ENCODE measurements at places on chromosomes 7 and 10.

GRCh38 chr10:88500656-88501055 lies 82.5 kb downstream of the RNLS start:
- no peak overlapping the region for H3K27ac ChIP-seq
- no peak overlapping the region for H3K4me3 ChIP-seq
- no peak for DNase-seq
- H3K4me1 ChIP-seq: no peaks in the 10 kb centered on the region
- no peaks in the 10 kb centered on the region for H3K27me3 ChIP-seq

- no peak overlapping the region for H3K27ac ChIP-seq
- H3K27me3 ChIP-seq: no peaks in the 10 kb centered on the region
- H3K4me3 ChIP-seq: no peak overlapping the region
- no peaks in the 10 kb centered on the region for H3K36me3 ChIP-seq
- no peak for DNase-seq
Measured at GRCh38 chr7:129644634-129645230, 33.2 kb downstream of the NRF1 start.

DNA sequence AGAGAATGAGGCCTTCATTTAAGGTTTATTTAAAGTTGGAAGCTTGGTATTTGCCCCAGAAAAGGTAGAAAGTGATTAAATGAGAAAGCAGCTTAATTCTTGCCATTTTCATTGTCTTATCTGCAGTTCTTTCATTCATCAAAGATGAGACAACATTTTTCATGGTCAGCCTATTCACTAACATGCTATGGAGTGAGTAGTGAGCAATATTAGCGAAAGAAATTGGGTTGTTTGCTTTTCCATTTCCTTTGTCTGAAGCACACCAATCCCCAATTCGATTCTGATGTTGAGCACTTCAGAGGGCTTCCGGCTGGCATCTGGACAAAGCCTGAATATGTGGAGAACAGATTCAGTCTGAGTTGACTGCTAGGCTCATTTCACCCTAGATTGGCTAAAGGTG lies 317.2 kb downstream of the BBS9 start:
- H3K27ac ChIP-seq: no peak overlapping the region
- no peak for DNase-seq
- H3K4me1 ChIP-seq: peaks cover 6% of the 10 kb centered on the region

- H3K27me3 ChIP-seq: no peaks in the 10 kb centered on the region
- H3K4me1 ChIP-seq: peaks cover 74% of the 10 kb centered on the region
- peak overlapping the region; percentile 74 for H3K27ac ChIP-seq
- H3K36me3 ChIP-seq: no peaks in the 10 kb centered on the region
- DNase-seq: peak; percentile 56
Measured at GRCh38 chr10:125093974-125094705, 66.2 kb downstream of the CTBP2 start.

- no peak overlapping the region for H3K27ac ChIP-seq
- no peak overlapping the region for H3K4me3 ChIP-seq
- H3K36me3 ChIP-seq: no peaks in the 10 kb centered on the region
- no peaks in the 10 kb centered on the region for H3K27me3 ChIP-seq
- no peaks in the 10 kb centered on the region for H3K4me1 ChIP-seq
Measured at GRCh38 chr7:124183649-124184048, 150.8 kb upstream of the TMEM229A start.

- H3K27me3 ChIP-seq: peaks cover 19% of the 10 kb centered on the region
- peak; percentile 48 for DNase-seq
- H3K4me3 ChIP-seq: no peak overlapping the region
- H3K4me1 ChIP-seq: no peaks in the 10 kb centered on the region
Measured at GRCh38 chr7:44221231-44221791, 20.5 kb downstream of the YKT6 start.

DNA sequence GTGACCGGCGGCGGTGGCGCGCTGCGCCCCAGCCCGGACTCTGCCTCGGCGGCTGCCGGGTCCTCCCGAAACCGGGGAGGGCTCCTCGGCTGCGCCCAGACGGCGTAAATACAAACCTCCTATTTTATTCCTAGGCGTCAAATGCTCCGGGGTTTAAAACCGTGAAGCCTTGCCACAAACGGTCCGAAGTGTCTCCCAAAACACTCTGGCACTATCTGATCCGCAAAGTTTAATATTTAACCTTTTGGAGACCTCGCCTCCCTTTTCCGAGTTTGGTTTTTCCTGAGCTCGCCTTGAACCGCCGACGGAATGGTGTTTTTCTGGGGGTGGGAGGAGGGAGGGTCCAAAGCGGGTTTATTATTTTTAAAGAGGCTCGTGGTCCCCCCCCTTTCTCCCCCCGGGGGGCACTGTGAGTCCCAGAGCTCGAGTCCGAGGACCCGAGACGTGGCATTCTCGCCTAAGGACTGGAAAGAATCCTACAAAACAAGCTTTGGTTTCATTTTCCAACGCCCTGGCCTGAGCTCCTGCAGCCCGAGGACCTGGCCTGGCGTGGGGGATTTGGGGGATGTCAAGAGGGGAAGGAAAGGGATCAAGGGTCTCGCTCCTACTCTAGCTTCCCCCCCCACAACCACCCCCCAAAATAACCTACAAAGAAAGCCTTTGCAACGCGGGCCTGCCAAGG lies 1.8 kb downstream of the TNRC18 start:
- no peaks in the 10 kb centered on the region for H3K27me3 ChIP-seq
- H3K27ac ChIP-seq: peak overlapping the region; percentile 99
- H3K36me3 ChIP-seq: no peaks in the 10 kb centered on the region
- H3K4me1 ChIP-seq: peaks cover 32% of the 10 kb centered on the region

Measured in sigmoid colon (tissue), 7 donors.